ENCODE measurements at places on chromosomes 11 and 22. TPM values are rescaled to one million over a fixed set of nuclear protein-coding genes. Genes with fewer than 3 reads are reported as not detected.

OR52A1 gene
- not detected for total RNA-seq

HYLS1 gene
- total RNA-seq, result 5.1 TPM

DNA sequence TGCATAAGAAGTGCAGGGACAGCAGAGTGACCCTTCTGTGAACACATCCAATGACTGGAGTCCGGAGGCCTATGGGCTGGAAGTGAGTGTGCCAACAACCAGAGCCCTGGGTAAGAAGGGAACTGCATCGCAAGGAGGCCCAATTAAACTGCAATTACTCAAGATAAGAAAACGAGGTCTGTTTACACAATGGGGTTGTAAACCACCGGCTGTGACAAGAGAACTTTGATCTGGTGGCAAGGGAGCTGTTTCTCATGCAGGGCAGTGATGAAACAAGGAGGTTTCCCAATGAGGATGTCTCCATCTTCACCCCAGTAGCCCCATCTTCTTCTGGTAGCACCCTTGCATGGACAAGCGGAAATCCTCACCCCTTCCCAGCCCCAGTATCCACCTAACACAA lies 21.5 kb downstream of the ETS1 start:
- peaks cover 4% of the 10 kb centered on the region for H3K27me3 ChIP-seq
- no peak overlapping the region for H3K27ac ChIP-seq
- no peak overlapping the region for H3K4me3 ChIP-seq

GRCh38 chr11:75733431-75734107 lies 15.9 kb downstream of the MOGAT2 start:
- H3K4me3 ChIP-seq, result no peak overlapping the region
- no peaks in the 10 kb centered on the region for H3K36me3 ChIP-seq
- no peak for DNase-seq

GRCh38 chr22:49203091-49203858 lies 624.4 kb downstream of the BRD1 start:
- H3K27me3 ChIP-seq, result no peaks in the 10 kb centered on the region
- H3K4me3 ChIP-seq, result no peak overlapping the region
- no peaks in the 10 kb centered on the region for H3K36me3 ChIP-seq
- no peaks in the 10 kb centered on the region for H3K4me1 ChIP-seq
- H3K27ac ChIP-seq, result no peak overlapping the region

OOSP2 gene
- not detected for total RNA-seq

GRCh38 chr11:85953491-85954143 lies 98.4 kb downstream of the CCDC83 start:
- no peak overlapping the region for H3K4me3 ChIP-seq
- no peaks in the 10 kb centered on the region for H3K27me3 ChIP-seq
- H3K36me3 ChIP-seq, result peaks cover 43% of the 10 kb centered on the region
- DNase-seq, result no peak
- peaks cover 21% of the 10 kb centered on the region for H3K4me1 ChIP-seq

DNA sequence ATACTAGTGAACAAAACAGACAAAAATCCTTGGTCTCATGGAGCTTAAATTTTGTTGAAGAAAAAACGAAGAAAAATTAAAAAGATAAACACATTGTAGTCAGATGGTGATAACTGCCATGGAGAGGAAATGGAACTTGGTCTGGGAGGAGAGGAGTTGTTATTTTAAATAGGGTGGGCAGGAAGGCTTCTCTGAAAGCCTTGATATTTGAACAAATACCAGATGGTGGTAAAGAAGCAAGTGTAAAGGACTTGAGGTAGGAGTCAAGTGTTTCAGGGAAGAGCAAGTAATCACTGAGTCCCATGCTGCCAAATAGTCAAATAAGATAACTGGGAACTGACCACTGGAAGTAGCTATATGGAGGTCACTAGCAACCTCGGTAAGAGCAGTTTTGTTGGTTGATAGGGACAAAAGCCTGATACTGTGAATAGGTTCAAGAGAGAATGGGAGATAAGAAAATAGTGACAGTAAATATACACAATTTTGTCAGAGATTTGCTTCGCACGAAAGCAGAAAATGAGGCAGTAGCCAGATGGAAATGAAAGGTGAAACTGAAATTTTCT lies 55.1 kb downstream of the SESN3 start:
- peaks cover 58% of the 10 kb centered on the region for H3K36me3 ChIP-seq
- H3K4me3 ChIP-seq, result no peak overlapping the region
- DNase-seq, result no peak
- no peaks in the 10 kb centered on the region for H3K4me1 ChIP-seq

DNA sequence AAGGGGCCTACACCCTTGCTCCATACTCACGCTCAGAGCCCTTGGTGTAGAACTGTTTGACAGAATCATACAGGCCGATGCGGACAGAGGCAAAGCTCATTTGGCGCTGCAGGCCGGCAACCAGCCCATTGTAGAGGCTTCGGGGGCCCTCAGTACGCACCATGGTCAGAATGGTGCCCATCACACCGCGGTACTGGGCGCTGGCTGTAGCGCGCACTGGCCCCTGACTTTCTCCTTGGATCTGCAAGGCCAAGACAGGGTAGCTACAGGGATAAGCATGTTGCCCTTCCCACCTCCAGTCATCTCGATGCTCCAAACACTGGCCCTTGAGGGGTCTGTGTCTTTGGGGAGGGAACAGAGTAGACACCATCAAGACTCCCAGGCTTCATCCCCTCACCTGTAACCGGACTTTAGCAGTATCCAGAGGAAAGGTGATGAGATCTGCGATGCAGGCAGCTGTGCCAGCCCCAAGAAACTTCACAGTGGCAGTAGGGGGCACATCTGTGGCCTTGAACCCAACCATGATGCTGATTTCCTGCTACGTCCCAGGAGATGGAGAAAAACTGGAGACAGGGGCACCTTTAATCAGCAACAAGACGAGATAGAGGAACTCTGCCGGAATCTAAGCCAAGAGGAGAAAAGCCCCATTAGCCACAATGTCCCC lies 4.7 kb downstream of the UCP2 start:
- H3K36me3 ChIP-seq, result peaks cover 18% of the 10 kb centered on the region
- no peak overlapping the region for H3K27ac ChIP-seq
- H3K27me3 ChIP-seq, result no peaks in the 10 kb centered on the region
- peaks cover 53% of the 10 kb centered on the region for H3K4me1 ChIP-seq
- no peak for DNase-seq

CERK gene
- total RNA-seq, result 38.4 TPM

DNA sequence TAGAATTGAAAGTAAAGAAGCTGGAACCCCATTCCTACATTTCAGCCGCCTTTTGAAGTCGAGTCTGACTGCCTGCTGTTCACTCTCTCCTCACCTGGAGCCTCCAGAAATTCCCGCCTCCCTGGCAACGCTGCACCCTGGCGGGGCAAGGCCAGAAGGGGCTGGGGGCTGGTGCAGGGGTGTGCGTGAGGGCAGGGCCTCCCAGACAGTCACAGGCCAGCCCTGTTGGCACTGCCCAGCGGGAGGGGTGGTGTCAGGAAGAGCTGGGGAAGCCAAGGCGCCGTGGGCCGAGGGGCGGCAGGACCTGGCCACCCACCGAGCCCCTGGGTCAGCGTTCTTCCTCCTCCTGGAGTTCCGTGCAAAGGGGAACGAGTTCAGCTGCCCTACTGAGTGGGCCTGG lies 123.2 kb downstream of the KCNQ1OT1 start:
- peaks cover 9% of the 10 kb centered on the region for H3K4me1 ChIP-seq
- no peak for DNase-seq
- H3K27me3 ChIP-seq, result no peaks in the 10 kb centered on the region

- H3K4me3 ChIP-seq, result no peak overlapping the region
- H3K36me3 ChIP-seq, result no peaks in the 10 kb centered on the region
- no peaks in the 10 kb centered on the region for H3K27me3 ChIP-seq
- DNase-seq, result no peak
- no peak overlapping the region for H3K27ac ChIP-seq
Measured at GRCh38 chr22:49604732-49605302, 222.9 kb downstream of the BRD1 start.

DNA sequence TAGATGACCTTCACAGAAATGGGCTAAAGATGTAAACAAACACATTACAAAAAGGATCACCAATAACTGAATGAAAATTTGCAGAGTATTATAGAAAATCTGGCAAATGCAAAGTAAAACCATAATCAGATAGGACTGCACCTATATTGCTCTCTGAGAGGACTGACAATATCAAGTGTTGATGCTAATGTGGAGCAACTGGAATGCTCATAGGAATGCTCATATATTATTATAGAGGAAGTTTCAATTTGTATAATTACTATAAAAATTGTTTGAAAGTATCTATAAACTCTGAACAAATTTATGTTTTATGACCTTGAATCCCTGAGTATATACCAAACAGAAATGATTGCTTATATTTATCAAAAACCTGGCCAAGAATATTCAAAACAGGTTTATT lies 18.4 kb upstream of the TEAD1 start:
- DNase-seq, result no peak
- H3K4me3 ChIP-seq, result no peak overlapping the region
- no peaks in the 10 kb centered on the region for H3K27me3 ChIP-seq
- no peak overlapping the region for H3K27ac ChIP-seq

DNA sequence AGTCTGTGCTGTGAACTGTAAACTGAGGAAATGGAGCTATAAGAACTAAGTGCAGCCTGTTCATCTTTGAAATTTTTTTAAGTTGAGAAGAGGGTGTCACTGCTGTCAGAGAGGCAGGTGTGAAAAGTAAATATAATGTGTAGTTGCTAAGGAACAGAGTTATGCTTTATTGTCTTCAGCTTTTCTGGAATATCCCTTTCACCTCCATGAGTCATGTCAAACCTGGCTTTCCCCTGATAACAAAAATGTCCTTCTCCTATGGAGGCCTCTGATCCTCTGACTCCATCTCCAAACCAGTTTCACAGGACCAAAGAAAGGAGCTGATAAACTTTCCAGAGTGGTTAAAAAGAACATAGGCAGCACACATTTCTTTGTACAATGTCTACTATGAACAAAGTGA lies 12.8 kb upstream of the MUC15 start:
- H3K27ac ChIP-seq, result no peak overlapping the region
- peaks cover 5% of the 10 kb centered on the region for H3K27me3 ChIP-seq
- no peak for DNase-seq
- H3K36me3 ChIP-seq, result no peaks in the 10 kb centered on the region
- no peak overlapping the region for H3K4me3 ChIP-seq

OR5D16 gene
- not detected for total RNA-seq

DNA sequence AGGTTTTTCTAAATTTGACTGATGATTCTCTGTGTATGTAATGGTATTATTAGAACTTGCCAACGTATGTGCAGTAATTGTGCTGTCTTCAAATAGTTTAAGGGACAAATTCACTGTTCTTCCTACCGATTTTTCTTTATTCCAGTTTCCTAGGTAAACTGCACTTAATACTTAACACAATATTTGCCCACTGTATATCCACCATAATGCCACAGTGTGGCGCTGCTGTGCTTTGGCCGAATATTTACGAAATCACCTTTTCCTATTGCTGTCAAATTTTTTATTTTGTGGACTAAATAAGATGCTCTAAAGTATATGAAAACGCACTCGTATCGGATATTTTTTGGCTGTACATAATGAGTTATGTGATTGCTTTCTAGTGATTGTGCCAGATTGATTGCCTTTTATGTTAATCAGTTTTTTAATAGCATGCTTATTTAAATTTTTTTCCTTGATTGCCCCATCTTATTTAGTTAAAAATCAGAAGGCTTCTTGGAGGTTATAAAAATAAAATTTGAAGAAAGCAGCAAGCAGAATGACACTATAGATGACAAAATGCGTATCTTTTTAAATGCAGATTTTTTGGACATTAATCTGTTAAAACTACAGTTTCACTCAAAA lies 10.5 kb downstream of the AASDHPPT start:
- DNase-seq, result no peak
- H3K4me1 ChIP-seq, result peaks cover 51% of the 10 kb centered on the region
- H3K27ac ChIP-seq, result no peak overlapping the region
- H3K36me3 ChIP-seq, result peaks cover 31% of the 10 kb centered on the region
- no peak overlapping the region for H3K4me3 ChIP-seq
- no peaks in the 10 kb centered on the region for H3K27me3 ChIP-seq

TYMP gene
- total RNA-seq, result 9.0 TPM

GRCh38 chr11:66336234-66337102 lies at the start of gene RIN1:
RIN1 (minus strand) TSS chr11:66336434; CDS start chr11:66336402, 32 bp downstream.
- H3K27ac ChIP-seq, result peak within 1 kb of the TSS; percentile 100
- no peaks in the 10 kb centered on the region for H3K27me3 ChIP-seq
- peak within 1 kb of the TSS; percentile 99 for H3K4me3 ChIP-seq
- peaks cover 12% of the 10 kb centered on the region for H3K36me3 ChIP-seq
- peaks cover 39% of the 10 kb centered on the region for H3K4me1 ChIP-seq

MYO18B gene
- total RNA-seq, result not detected

DNA sequence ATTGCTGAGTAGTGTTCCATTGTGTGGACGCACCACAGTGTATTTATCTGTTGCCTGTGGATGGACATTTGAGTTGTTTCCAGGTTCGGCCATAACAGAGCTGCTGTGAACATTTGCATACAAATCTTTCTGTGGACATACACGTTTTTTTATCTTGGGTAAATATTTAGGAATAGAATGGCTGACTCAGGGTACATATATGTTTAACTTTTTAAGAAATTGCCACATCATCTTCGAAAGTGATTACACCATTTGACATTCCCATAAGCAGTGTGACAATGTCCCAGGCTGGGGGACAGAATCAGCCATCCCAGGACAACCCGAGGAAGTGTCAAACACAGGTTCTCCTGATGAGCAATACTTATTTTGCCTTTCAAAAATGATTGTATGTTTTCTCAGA lies 87.9 kb downstream of the OSBP2 start:
- H3K4me3 ChIP-seq, result no peak overlapping the region
- no peaks in the 10 kb centered on the region for H3K27me3 ChIP-seq
- no peaks in the 10 kb centered on the region for H3K4me1 ChIP-seq
- H3K36me3 ChIP-seq, result no peaks in the 10 kb centered on the region

SCGB1D2 gene
- total RNA-seq, result not detected

PATE2 gene
- not detected for total RNA-seq

DNA sequence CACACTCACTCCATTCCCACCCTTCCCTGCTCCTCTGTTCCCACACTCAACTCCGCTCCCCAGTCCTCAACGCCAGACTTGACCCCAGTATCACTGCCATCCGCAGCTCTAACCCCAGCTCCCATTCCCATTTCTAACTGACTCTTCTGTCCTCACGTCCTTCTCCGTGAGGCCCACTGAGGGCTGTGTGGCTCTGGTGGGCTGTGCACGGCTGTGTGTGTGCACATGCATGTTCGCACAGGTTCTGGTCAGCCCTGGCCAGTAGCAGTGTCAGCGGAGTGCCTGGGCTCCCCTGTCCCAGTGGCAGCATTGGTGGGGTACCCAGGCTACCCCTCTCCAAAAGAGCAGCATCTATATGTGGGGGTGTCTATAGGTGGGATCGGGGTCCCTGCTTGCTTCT lies 5.0 kb downstream of the CAPN1 start:
- no peak for DNase-seq
- no peak overlapping the region for H3K4me3 ChIP-seq
- no peaks in the 10 kb centered on the region for H3K27me3 ChIP-seq

Data from osteocyte (in vitro differentiated cells).